ENCODE measurements at places on chromosomes 5 and 9. TPM values are rescaled to one million over a fixed set of nuclear protein-coding genes. Genes with fewer than 3 reads are reported as not detected.

TAF11L10 gene
- not detected for total RNA-seq

SLC1A3 gene
- 16.9 TPM for total RNA-seq

GRCh38 chr9:88754452-88754851, 219.5 kb downstream of the NXNL2 start:
- DNase-seq, result no peak

DNA sequence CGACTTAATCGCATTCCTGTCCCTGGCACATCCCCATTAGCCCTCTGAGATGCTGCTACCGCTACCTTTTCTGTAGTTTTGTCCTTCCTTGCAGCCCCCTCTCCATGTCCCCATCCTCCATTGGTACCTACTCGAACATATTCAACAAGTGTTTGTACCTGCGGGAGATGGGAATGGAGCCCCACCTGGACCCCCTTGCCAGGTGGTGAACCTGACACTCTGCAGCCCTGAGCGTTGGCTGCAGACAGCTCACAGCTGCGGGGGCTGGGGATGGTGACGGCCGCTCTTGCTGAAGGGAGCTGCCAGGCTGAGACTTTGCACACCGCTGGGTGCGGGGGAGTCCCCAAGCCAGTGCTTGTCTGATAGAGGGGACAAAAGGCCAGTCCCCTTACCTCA, 96.3 kb upstream of the DAP start:
- no peak for DNase-seq

DNA sequence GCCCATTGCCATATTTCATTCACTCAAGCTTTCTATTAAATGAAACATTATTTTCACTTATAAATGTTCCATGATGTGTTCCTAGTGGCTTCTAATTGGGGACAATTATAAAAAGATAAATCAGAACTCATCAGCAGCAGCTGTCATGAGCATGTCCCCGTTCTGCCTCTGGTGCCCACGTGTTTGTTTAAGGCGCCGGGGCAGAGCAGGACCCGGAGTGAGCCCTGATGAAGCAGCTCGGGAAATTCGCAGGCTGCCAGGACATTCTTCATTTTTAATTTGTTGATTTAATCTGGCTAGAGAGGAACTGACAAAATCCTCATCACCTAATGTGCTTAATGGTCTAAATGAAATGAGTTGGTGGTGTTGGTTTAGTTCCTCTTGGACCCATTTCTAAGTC, 475.0 kb downstream of the CTNND2 start:
- no peak for DNase-seq

GRCh38 chr9:82721593-82721992, 341.3 kb downstream of the RASEF start:
- no peak for DNase-seq

CEP120 gene
- total RNA-seq, result 21.8 TPM

DNA sequence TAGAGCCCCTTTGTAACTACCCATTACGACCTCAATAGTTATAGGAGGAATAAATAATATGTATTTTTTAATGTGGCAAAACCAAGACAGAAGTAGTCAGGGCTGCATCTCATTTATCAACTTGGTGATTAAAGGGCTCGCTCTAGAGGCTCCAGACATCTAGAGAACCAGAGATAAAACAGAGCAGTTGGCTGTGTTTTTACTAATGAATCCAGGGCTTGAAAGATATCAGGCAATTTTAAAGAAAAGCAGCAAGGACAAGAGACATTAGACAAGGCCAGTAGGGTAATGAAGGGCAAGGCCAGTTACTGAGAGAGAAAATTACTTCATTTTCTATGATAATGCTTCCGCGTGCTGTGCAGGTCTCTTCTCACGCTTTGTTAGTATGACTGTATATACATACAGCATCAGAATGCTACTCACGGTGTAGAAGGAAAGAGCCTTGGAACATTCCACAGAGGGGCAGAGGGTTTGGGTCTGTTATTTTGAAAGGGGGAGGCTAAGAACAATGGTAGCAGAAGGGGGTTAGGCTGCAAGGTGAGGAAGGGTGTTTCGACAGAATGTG, 110.4 kb downstream of the SEMA6A start:
- no peak for DNase-seq

- no peak for DNase-seq
These were observed 8.4 kb downstream of the ECM2 start for GRCh38 chr9:92527291-92527828.

GRCh38 chr9:27888661-27889295, 315.5 kb upstream of the C9orf72 start:
- DNase-seq, result peak; percentile 22

- no peak for DNase-seq
These were observed 68.1 kb downstream of the GDA start for GRCh38 chr9:72217306-72217842.
